ENCODE measurements at places on chromosomes 7 and 10.
A peak's percentile ranks its signal among the peaks of the same experiment; 100 is the strongest.

DNA sequence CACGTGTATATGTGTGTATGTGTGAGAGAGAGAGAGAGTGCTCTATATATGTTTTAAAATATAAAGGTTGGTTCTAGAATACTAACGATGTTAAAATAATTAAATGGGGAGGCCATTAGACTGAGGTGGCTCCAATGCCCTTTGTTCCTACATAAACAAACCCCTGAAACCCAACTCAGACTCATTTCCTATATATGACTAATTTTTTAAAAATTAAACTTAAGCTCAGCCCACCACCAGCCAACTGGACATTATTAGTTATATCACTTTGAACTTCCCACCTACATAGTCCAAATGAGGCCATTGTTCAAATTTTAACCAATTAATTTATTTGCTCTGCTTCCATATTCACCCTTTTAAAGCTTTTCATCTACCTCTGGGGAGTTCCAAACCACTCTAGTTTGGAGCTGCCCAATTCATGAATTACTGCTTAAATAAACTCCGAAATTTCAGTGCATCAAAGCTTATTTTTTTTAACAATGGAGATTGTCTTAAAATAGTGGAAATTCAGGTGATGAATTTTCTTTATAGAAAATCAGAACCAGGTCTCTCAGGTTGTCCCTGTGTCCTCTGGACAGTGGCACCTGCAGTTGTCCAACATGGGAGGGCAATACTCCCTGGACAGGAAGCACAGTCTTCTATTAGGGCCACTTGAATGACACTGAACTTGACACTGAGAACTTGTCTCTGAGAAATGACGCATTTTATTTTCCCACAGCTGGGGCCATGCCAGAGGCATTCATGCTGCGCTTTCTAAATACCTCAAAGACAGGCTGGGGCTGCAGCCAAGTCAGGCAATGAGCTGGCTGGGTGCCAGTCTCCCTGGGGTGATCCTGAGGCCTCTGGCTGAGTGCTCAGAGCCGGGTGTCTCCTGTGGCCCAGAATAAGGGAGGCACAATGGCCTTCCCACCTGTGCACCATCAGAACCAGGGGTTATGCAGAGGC lies 109.5 kb upstream of the TMEM72 start:
- DNase-seq = no peak

DNA sequence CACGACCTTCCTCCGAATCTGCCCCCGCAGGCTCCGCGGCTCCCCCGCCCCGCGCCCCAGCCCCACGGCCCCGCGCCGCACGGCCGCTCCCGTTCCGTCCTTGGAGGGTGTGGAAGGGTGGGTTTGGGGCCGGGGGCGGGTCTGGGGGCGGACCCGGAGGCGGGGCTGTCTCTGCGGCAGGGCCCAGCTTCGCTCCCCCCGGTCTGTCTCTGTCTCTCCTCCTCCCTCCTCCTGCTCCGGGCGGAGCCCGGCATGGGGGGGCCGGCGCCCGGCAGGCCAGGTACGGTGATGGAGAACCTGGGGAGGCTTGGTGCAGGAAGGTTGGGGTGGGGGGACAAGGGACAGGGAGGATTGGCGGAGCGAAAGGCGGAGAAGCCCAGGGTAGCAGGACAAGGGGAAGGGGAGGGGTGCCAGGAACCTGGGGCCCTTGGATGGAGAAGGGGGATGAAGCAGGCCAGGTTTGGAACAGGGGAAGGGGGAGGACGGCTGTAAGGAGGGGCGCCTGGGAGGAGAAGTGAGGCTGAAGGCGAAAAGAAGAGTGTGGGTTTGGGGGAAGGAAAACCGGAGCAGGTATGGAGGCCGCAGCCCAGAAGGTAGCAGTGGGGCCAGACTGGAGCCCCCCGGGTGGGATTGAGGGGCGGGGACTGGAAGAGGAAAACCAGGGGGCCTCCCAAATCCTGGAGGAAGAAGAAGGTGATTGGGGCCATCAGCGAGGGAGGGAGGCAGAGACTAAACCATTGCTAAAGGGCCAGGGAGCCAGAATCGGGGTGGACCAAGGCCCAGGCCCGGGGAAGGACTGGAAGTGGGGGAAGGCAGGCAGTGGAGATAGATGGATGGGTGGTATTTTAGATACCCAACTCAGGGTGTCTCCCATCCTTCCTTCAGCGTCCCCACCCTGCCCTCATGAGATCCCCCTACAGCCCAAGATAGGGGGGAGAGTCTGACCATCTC lies at the start of gene NYAP1:
Gene NYAP1 (plus strand): TSS at position 206 of the 951 bp plus-strand sequence. CDS start 1,385 bp downstream, outside the sequence.
- peak; percentile 24 for DNase-seq

DNA sequence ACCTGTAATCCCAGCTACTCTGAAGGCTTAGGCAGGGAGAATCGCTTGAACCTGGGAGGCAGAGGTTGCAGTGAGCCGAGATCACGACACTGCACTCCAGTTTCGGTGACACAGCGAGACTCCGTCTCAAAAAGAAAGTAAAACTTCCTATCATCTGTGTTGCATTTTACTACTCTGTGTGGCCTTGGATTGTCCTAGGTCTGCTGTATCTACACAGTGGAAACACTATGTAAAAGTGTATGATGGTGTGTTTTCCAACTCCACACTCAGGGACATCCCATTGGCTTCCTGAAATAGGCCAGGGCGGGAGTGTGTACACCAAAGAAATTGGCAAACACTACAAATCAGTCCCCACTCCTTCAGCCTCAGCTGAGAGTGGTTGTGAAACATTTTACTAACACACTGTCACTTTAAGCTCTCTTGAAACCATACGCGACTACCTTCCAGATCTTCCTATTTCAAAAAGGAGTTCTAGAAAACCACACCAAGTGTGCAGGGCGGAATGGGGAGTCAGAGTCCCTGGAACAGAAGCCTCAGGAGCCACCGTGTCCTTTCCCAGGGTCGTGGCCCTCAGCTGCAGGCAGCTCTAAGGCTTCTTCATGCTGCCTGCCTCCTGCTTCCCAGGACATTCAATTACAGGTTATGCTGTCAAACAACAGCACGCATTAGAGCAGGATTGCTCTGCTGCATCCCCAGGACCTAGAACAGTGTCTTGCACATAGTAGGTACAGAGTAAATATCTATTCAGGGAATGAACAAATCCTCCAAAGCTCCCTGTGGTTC lies 275.4 kb downstream of the PARD3 start:
- DNase-seq = no peak

DNA sequence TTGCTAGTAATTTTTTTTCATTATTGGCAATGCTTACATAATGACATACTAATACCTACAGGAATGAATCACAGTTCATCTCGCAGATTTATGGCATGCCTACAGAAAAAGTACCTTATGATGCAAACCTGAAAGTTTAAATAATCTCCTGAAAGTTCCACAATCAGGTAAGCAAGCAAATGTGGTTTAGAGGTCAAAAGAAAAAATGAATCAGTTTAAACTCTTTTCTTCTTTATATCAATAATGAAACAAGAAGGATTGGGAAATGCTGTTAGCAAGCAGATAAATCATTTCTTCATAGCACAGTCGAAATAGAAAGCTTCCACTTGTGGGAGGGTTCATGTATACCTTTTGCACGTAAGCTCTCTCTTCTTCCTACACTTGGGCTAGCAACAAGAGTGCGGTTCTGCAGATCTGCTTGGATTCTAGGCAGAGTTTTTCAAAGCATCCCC lies 53.7 kb upstream of the MTPN start:
- DNase-seq = no peak

- DNase-seq = no peak
These were observed 36.0 kb downstream of the CLIP2 start for GRCh38 chr7:74325210-74325565.

GRCh38 chr7:112462236-112462635 lies 12.0 kb downstream of the IFRD1 start:
- no peak for DNase-seq

GRCh38 chr10:34254596-34254995 lies 560.5 kb downstream of the PARD3 start:
- no peak for DNase-seq

DNA sequence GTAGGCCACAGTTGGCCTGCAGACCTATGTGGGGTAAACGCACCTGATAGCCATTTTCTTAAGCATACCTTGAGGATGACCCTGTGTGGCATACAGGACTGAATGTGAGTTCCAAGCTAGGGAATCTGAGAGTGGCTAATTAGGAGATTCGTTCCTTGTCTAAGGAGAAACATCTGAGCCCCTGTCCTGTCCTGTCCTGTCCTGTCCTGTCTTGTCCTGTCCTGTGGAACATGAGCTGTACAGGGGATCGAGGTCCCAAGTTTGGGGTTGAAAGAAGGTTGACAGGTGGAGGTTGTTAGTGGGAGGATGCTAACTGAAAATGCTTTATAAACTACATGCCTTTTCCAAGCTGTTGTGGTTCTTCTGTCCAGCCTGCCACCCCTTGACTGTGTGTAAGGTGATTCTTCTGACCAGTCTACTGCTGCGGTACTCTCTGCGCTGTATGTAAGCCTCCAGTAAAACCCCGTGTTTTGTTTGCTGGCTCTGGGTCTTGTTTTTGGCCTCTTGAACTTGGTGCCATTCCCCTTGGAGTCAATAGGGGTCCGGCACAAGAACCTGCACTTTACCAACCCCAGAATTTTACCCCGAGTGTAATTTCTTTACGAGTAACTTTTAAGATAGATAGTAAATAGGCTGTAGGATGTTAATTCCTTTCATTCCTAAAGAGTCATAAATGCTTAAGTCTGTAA lies 26.4 kb downstream of the ZNRF2 start:
- no peak for DNase-seq

DNA sequence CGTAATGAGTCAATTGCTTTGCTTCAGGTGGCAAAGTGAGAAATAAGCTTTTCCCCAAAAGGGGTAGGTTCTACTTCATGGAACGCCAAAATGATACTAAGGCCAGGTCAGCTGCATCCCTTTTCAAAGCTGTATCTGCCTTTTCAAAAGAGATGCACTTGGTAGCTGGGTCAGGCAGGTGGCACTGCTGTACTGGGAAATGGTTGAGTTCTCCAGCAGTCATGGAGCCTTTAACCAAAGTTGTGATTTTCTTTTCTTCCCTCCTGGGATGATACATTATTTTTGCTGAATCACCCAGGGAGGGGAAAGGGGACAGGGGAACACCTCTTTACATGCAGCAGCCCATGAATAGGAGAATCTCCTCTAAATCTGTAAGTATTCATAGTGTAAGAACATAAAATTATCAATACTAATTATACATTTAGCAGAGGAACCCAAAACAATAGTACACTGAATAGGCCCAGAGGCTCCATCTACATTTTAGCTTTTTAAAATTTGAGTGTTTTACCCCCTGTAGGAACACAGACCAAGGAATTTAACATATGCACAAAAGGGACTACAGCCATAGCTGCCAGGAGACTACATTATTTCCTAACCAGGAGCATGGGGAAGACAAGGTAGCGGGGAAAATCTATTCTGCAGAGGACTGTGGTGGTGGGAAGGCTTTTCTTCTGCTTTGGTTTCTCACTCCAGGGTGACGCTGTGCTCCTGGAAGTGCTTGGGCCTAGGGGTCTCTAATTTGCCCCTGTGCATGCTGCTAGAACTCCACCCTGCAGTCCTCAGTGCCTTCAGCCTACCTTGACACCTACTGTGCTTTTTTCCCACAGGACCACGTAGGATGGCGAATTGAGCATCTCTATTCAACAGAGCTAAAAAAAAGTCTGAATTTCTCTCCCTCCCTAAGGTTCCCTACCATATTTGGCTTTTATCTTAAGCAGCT lies 6.4 kb upstream of the GPR22 start:
- DNase-seq = no peak

GRCh38 chr10:110336111-110336721 lies 31.5 kb upstream of the SMNDC1 start:
- DNase-seq = no peak

- no peak for DNase-seq
These were observed 22.2 kb downstream of the LIPJ start for GRCh38 chr10:88608780-88609179.

- peak; percentile 25 for DNase-seq
These were observed 640 bp downstream of the ANKMY2 start for GRCh38 chr7:16644636-16645592.

DNA sequence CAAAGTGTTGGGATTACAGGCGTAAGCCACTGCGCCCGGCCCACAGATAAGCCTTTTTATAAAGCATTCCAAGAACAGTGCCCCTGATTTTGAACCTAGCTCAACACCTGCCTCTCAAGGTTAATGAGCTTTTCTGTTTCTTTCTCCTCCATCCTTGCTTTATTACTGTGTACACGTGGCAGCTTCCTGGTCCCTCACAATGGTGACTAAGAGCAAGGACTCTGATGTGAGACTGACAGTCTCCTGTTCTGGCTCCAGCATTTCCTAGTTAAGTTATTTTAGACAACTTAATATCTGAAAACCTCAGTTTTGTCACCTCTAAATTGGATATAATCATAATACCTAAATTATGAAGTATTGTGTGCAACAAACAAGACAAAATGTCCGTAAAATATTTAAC lies 9.9 kb downstream of the HABP2 start:
- DNase-seq = no peak

DNA sequence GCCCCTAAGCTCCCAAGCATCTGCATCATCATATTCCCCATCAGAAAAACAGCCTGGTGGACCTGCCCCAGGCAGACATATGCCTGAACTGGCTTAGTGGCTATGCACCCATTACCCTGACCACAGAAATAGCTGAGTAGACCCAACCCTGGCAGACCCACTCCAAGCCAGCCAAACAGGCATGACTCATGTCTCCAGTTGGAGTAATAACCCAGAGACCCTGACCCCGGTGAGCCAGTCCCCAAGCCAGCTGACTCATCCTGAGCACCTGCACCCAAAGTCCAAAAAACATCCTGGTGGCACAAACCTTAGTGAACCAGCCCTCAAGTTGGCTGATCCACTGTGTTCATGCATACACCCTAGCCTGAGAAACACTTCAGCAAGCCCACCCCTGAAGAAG lies 555.9 kb downstream of the GRID1 start:
- no peak for DNase-seq

GRCh38 chr10:130654726-130655125 lies 518.5 kb downstream of the GLRX3 start:
- no peak for DNase-seq

DNA sequence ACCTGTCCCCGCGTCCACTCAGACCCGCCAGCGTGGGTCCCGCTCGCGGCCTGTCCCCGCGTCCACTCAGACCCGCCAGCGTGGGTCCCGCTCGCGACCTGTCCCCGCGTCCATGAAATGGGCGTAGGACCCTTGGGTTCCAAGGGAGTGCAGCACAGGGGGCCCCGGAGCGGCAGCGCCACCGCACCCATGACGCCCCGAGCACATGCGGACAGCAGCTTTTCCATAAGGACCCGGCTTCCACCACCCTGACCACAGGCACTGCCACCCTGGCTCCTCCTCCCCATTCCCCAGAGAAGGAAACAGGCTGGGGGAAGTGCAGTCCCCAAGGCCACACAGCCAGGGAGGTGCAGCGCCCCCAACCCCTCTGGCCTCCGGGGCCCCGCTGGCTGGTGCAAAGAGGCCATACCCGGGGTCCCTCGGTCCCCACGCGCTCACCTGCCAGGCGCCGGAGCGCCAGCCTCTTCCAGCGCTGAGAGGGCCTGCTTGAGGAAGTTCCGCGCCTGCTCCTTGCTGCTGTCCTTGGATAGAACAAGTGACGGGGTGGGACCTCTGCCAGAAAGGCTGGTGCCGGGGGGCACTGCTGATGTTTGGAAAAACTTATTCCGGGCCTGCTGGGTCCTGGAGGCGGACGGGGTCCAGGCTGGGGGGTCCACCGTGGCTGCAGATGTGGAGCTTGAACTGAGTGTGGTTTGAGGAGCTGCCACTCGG lies 14.9 kb downstream of the MICALL2 start:
- no peak for DNase-seq

DNA sequence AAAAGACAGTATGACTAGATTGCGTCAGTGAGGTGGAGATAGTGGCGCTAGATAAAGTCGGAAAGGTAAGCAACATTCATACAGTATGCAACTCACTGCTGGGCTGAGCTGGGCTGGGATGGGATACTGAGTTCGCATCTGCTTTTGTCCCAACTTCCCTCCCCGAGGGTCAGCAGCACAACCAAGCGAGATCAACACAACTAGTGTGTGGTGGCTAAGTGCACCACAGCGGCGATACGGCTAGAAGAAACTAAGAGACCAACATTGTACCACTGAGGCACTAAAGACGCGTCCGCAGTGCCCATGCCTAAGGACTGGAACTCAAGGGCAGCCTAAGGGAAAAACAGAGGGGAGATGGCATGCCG lies 467 bp downstream of the EXOSC1 start:
- DNase-seq = no peak

All from activated T-helper 1 cell treated with anti-CD3 and anti-CD28 coated beads, Interleukin-2, amount 50 U/mL, for 16 hours (primary cell).